HuH-7.5 (cell line): ENCODE measurements at places on chromosomes 6 and 20.

DNA sequence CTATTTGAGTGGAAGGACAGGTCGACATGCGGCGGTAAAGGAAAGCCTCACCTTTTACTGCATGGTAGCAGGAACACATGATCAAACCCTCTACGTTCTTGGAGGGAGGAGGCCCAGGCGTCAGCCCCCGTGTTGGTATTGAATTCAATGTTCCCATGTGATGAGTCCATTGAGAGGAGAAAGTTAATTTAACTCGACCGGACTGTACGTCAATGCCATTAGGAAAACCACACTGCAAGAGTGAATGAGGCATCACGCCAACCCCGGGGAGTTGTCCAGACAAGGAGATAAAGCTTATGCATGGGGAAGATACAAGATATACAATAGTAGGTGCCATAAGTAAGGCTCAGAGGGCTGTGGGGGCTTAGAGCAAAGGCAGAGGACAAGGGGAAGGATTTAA, 213.9 kb upstream of the ECI2 start:
- DNase-seq = no peak

DNA sequence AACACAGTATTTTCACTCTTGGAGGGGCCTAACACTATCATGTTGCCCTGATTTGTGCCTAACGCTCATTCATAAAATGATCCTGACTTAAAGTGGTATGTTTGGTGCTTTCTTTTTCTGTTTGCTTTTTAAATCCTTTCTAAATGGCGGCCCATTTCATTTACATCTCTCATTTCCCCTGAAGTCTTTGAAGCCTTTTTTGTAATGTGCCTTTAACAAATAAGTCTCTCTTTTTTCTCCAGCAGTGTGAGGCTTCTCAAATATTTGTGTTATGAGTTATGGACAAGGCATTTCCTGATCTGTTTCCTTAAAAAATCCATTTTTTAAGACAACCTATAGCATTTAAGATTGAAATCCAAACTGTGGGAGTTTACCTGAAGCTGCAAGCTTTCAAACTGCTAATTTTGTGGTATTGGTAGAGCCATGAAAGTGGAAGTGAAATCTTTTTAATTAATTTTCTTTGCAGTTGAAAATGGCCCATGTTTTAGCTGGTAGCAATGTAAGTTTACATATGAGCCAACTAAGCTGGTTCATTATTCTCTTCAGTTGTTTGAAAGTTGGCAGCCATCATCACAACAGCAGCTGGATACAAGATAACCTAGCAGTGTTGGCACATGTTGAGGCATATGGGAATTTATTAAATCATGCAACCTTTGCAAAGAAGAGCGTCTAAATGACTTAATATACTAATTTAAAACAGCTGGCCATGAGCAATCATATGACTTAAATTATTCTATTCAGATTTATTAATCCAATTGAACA, 469.7 kb downstream of the CDKAL1 start:
- DNase-seq = peak; percentile 7

GRCh38 chr20:8127553-8128255, 4.4 kb upstream of the PLCB1 start:
- no peak for DNase-seq

GRCh38 chr6:89217299-89217910, at the start of gene GABRR1:
GABRR1 (minus strand) TSS chr6:89217358; CDS start chr6:89217322, 36 bp downstream.
- no peak for DNase-seq

DNA sequence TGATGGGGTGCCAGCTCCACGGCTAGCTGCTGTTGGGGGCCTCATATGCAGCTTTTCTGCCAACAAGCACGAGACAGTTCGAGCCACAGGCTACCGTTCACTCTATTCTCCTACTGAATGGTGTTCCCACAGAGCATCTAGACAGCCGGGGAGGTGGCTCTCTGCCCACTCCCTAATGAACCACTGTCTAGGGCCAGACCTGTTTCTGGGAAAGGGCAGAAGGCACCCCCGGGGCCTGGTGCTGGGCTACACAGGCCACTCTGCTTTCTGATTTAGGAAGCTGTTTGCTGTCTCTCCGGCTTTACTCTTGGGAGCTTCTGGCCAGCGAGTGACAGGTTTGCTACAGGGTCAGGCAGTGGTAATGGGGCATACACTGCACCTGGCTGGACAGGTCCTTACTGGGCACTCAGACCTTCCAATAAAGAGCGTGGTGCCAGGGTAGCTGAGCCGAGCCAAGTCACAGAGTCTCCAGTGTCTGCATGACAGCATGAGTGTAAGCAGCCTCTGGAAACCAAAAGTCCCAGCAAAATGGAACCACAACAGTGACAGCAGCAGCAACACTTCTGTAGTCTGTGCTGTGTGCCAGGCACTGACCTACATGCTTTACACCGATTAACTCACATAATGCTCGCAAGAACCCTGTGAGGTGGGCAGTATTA, 8.4 kb downstream of the CCDC167 start:
- no peak for DNase-seq

DNA sequence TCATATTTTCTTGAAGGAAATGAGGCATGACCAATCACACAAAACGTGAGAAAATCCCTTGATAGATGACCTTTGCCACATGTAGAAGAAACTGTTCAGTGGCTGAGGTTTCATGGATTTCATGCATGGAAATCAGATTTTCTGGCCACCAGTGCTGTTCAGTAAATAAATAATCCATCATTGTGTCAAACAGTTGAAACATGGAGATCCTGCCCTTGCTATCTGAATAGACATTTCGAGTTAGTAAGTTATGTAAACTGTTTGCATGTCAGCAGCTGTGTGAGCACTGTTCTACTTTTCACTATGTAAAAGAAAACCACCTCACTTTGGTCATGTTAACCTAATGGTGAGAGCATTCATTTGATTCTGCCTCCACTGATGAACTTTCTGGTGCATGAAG, 793.9 kb upstream of the EPHA7 start:
- DNase-seq = no peak
